ENCODE measurements at places on chromosomes 6 and 20.

DNA sequence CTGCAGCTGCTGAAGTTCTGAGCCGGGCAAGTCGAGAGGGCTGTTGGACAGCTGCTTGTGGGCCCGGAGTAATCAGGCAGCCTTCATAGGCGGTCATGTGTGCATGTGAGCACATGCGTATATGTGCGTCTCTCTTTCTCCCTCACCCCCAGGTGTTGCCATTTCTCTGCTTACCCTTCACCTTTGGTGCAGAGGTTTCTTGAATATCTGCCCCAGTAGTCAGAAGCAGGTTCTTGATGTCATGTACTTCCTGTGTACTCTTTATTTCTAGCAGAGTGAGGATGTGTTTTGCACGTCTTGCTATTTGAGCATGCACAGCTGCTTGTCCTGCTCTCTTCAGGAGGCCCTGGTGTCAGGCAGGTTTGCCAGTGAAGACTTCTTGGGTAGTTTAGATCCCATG is 21.2 kb upstream of the MAPK13 start:
- no peak for DNase-seq

DNA sequence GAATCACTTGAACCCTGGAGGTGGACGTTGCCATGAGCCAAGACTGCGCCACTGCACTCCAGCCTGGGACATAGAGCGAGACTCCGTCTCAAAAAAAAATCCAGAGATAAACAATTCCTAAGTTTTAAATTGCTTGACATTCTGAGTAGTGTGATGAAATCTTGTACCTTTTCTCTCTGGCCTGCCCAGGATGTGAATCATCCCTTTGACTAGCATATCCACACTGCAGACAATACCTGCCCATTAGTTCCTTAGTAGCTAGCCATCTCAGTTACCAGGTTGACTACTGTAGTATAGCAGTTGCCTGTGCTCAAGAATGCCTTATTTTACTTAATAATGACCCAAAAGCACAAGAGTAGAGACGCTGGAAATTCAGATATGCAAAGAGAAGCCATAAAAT is 2.8 kb downstream of the ZFP57 start:
- DNase-seq: no peak

- no peak for DNase-seq
These were observed 70.0 kb upstream of the SRSF6 start for GRCh38 chr20:43387737-43388136.

DNA sequence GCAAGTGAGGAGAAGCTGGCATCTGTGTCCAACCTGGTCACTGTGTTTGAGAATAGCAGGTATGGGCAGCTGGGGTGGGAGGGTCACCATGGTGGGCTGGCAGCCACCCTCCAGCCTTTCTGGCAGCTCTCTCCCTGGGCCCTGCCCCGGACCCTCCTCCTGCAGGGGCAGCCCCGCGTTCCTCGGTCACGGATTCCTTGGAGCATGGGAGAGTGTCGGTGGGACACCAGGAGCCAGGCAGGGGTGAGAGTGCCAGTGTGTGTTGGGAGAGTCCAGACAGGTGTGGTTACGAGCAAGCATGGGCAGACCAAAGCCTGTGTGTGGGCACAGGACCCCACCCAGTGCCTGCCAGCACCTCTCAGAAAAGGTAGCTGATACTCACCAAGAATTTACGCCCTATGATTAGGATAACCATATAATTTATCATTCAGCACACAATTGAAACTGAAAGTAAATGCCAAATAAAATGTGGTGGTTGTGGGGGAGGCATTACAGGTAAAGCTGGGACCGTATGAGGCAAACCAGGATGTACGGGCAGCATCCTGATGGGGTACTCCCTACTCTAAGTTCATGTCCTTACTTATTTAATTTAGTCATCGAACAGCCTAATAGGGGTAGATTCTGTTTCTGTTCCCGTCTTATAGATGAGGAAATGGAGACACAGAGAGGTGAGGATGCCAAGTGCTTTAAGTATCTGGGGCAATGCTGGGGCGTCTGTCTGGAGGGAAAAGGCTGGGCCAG is 542 bp downstream of the FGD2 start:
- no peak for DNase-seq

DNA sequence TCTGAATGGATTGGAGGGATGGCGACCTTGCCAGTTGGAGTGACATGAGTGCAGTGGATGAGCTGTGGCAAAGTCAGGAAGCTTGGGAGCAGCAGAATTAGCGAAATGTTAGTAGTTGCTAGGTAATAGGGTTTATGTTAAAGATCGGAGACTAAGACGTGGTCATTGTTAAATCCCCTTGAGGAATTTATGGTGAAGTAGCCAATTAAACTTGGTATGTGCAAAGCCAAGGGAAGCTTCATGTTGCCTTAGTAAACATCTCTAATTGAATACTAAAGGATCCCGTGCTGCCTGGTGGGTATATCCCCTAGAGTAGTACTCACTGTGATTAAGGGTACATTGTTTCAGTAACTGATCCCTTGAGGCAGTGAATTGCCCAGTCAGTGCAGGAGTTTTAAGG is 106.0 kb downstream of the PRIM2 start:
- no peak for DNase-seq

Measured in nephron progenitor cell (in vitro differentiated cells).